ENCODE measurements at places on chromosomes 6 and 20. TPM values are rescaled to one million over a fixed set of nuclear protein-coding genes. Genes with fewer than 3 reads are reported as not detected.

The PLA2G7 gene
- total RNA-seq = 2.7 TPM

DNA sequence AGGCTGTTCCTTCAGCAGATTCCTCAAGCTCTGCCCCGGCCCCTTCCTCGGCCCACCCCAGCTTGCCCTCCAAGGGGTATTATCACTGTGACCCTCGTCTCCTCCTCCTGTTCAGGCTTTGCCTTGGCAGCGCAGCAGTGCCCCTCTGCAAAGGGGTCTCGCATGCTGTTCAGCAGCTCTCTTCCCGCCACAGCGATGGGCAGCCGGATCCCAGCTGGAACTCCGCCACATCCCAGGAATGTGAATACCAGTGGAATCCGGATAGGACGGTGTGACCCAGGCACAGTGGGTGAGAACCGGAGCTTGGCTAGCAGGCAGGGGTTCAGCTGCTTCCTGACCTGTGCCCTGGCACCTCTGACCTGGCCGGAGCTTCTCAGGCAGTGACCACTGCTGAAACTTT is 52.9 kb downstream of the RNASET2 start:
- DNase-seq = no peak

DNA sequence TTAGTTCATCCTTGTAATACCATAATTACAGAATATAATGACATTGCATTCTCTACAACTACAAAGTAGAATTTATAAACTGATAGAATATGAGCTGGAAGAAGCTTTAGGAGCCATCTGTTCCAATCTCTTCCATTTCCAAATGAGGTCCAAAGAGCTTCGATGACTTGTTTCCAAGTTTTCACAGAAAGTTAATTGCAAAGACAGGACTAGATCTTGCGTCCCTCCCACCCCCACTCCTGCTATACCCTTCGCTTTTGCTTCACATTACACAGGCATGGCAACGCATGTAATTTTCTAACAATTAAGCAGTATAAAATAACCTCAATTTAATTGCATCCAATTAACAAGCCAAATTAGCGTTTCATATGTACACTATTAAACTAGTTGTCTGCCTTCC is 7.0 kb downstream of the HIVEP2 start:
- DNase-seq = no peak

DNA sequence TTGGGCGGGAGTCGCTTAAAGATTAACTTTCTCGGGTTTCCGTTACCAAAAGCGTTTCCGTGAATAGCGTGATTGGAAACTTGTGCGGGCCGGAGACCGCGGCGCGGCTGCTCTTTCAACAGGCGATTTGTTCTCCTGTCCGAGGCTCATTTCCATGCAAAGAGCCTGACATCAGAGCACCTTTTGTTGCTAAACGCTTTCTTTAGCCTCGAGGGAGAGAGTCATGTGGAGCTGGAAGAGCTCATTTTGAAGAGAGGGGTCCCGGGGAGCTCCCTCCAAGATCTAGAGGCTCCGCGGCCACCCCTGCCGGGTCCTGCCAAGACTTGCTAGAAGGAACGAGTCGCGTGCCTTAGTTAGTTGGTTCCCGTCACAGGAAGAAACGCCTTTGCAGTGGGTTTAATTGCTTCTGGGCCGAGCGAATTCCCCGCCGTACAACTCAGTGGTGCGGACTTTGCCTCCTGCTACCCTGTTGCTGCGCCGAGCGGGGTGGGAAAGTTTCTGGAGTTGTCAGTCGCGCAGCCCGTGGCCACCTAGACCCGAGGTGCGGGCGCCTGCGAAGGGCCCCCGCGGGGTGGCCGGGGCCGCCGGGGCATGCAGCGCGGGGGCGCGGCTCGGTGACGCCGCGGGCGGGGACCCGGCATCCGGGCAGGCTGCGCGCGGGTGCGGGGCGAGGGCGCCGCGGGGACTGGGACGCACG is at the start of gene SASH1:
SASH1 (plus strand) TSS at position 489 of the 697 bp plus-strand sequence. CDS start 230 bp downstream, outside the sequence.
- peak; percentile 57 for DNase-seq

GRCh38 chr6:130903007-130903406 is 75.8 kb downstream of the SMLR1 start:
- no peak for DNase-seq

DNA sequence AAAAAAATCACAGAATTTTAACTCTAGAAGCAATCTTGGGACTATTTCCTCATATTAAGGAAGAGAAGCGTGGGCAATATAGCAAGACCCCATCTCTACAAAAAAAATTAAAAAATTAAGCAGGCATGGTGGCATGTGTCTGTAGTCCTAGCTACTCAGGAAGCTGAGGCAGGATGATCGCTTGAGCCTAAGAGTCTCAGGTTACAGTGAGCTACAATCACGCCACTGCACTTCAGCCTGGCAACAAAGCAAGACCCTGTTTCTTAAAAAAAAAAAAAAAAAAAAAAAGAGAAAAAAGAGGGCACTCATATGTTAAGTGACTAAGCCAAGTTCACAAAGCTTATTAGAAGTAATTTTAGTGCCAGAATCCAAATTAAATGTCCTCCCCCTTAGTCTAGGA is 100.8 kb downstream of the SESN1 start:
- DNase-seq = no peak

- DNase-seq = no peak
Observed at GRCh38 chr6:147055821-147056392, 148.3 kb upstream of the STXBP5 start.

The TBX18 gene
- 68.1 TPM for total RNA-seq

DNA sequence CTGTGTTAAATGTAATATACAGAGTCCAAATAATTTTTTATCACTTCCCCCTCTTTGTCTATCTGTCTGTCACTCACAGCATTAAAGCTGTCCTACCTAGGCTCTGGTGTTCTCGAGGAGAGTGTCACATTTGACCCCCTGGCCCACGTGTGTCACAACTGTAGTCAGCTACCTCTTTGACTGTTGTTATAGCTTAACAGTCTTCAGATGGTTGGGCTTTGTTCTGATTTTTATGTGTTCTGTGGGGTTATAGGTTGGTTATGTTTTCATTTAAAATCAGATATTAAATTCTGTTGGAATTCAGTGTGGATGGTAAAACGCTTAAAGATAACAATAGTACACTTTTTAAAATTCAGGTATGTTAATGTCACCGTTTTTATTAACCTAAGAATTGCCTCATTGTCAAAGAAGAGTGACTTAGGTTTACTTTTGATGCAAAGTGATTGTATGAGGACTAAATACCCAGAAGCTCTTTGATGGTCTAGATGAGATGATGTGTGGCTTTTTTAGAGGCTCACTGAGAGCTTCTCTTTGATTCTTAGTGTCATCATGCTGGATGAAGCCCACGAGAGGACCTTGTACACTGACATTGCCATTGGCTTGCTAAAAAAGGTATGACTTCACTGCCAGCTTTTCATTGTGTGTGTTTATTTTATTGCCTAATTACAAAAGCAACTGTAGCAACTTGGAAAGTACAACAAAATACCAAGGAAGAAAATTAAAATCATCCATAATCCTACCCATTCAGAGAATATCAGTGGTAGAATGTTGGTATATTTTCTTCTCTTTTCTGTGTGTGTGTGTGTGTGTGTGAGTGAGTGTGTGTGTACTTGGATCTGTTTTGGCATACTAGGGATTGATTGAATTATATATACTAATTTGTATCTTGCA is 29.9 kb downstream of the DHX35 start:
- no peak for DNase-seq

The UBD gene
- 2.1 TPM for total RNA-seq

DNA sequence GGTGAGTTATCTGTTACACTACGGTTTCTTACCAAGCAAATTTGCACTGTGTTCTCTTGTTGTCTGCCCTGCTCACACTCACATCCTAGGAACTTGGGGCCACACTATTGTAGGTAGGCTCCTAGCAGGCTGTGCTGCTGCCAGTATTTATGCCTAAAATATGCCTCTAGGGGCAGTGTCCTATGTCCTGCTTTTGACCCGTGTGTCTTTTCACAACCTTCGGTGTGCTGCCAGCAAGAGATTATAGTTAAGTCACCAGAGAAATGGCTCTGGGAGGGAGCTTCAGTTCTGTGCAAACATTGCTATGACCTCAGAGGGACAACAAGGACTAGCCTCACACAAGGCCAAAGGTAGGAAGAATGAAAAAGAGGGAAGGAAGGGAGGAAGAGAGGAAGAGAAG is 8.9 kb upstream of the TAAR5 start:
- DNase-seq = no peak

The MYB gene
- total RNA-seq = 2.1 TPM

GRCh38 chr6:28606424-28607391 is 81.0 kb downstream of the GPX5 start:
- DNase-seq = peak; percentile 81

DNA sequence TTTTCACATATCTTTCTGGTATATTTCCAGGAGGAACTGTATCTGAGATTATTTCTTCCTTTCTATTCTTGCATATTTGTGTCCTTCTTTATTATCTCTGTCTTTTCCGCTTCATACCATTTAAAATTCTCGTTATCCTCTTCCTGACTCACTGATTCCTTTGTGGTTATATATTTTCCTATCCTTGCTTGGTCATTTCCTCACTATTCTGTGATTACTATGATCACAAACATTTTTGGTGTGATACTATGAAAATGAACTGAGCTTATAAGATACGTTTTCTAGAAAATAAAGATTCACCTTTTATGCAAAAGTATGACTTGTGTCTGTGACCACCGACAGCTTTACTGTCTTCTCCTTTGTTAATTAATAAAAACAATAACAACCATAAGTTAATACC is 26.5 kb upstream of the MYCT1 start:
- no peak for DNase-seq

- no peak for DNase-seq
Observed at GRCh38 chr6:70072540-70073179, 206.3 kb downstream of the COL19A1 start.

DNA sequence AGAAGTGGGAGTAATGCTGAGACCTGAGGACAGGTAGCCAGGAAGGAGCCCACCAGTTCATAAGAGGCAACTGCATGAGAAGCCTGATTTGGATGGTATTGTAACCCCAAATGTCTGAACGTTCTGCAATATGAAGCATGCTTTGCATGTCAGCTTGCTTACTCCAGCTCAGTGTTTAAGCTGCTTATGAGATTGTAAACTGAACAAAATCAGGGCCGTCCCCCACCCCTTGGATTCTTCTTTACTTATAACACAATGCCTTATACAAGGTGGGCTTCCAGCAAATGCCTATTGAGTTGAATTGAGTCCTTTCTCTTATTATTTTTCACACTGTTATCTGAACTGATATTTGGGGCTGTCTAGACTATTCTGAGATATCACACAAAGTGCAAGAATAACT is 761.3 kb downstream of the KIF16B start:
- DNase-seq = no peak

DNA sequence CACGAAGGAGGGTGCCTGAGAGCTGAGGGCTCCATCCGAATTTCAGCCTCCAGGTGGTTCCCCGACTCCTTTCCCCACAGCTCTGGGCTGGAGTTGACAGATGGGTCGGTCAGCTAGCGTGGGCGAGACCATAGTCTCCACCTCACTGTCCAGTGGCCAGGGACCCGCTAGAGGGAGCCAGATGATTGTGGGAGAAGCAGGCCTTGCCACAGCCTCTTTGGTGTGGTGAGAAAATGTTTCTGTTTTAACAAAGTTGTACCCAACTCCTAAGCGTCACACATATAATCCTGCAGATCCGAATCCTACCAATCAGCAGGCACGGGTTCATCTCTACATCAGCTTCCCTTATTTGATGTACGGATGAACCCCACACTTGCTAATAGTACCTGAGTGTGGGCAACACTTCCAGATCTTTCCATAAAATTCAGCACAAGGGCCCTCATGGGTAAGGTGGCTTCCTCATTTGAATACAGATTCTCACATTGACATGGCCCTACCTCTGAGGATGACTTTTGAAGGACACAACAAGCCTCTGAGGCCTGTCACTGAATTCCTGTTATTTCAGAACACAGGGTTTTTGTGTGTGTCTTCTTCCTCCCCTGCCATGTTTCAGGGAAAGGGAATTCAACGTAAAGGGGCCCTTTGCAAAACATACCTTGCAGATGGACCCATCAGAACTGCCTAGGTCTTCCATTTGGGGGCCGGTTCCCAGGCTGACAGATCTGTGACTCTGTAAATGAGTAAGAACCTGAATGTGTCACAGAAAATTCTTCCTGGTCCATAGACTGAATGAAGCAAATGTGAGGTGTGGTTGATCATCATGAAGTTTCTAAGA is 103.2 kb upstream of the DUSP22 start:
- peak; percentile 35 for DNase-seq

DNA sequence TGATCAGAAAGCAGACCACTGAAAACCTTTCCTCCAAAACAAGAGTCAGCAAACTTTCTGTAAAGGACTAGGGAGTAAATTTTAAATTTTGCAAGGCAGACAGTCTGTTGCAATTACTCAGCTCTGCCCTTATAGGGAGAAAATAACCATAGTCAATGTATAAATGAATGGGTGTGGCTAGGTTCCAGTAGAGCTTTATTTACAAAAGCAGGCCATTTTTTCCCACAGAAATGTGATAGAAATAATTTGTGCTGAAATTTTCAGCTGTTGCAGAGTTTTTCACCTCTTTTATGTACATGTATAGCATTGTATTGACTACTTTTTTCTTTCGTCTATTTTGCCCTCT is 7.7 kb downstream of the AMD1 start:
- DNase-seq = no peak

The LST1 gene
- 4.2 TPM for total RNA-seq

- no peak for DNase-seq
Observed at GRCh38 chr6:7912736-7913517, 2.3 kb upstream of the TXNDC5 start.

GRCh38 chr20:41192575-41192974 is 55.2 kb downstream of the PLCG1 start:
- no peak for DNase-seq

The SYNDIG1 gene
- total RNA-seq = 2.2 TPM

GRCh38 chr6:3287308-3287707 is 28.6 kb downstream of the PSMG4 start:
- DNase-seq = no peak

The GRM4 gene
- 0.11 TPM for total RNA-seq

All from urinary bladder (tissue), 4 donors.